ENCODE measurements at places on chromosomes 2 and 18. TPM values are rescaled to one million over a fixed set of nuclear protein-coding genes. Genes with fewer than 3 reads are reported as not detected.

The RESP18 gene
- not detected for total RNA-seq

DNA sequence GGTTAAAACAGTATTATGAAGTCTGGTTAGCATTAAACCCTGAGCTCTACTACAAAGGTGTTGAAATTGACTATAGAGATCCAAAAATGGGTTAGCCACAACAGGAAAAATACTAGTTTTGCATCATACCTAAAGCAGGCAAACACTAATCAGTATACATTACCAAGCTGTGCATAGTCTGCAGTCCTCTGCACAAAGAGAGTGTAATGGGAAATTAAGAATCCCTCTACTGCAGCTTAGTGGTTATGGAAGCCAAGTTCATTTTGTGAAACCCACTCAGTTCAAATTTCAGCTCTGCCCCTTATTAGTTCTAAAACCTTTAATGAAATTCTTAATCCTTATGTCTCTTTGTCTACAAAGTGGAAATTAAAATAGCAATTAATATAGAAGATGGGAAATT, 192.1 kb downstream of the MBD2 start:
- H3K4me3 ChIP-seq = no peak overlapping the region
- no peak overlapping the region for H3K27ac ChIP-seq
- no peaks in the 10 kb centered on the region for H3K4me1 ChIP-seq
- no peaks in the 10 kb centered on the region for H3K27me3 ChIP-seq
- no peak for DNase-seq

GRCh38 chr2:127174136-127174535, 46.0 kb downstream of the CYP27C1 start:
- no peaks in the 10 kb centered on the region for H3K36me3 ChIP-seq
- no peak for DNase-seq
- H3K4me1 ChIP-seq = no peaks in the 10 kb centered on the region

DNA sequence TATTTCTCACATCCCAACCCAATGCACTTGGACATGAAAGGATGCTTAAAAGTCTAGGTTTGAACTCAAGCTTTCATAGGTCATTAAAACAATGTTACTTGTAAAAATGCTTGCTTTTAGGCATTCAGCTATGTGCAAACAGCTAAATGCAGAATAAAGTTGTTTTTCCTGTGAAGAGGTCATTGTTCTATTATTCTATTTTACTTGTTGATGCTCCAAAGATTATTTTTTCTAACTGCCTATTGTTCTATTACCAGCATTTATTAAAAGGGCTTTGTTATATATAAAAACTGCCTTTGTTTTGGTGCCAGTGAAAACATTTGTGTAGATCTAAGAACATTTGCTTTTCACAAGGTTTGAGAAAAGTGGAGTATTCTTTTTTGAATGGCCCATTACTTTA, 49.4 kb downstream of the TMEM178A start:
- H3K27ac ChIP-seq = no peak overlapping the region
- H3K36me3 ChIP-seq = no peaks in the 10 kb centered on the region
- H3K4me1 ChIP-seq = no peaks in the 10 kb centered on the region
- H3K4me3 ChIP-seq = no peak overlapping the region

Measured in CD8-positive, alpha-beta memory T cell (primary cell).